ENCODE measurements at places on chromosomes 6 and 20. TPM values are rescaled to one million over a fixed set of nuclear protein-coding genes. Genes with fewer than 3 reads are reported as not detected.

Gene DPPA5
- not detected for total RNA-seq

Gene LY6G6C
- 0.35 TPM for total RNA-seq

DNA sequence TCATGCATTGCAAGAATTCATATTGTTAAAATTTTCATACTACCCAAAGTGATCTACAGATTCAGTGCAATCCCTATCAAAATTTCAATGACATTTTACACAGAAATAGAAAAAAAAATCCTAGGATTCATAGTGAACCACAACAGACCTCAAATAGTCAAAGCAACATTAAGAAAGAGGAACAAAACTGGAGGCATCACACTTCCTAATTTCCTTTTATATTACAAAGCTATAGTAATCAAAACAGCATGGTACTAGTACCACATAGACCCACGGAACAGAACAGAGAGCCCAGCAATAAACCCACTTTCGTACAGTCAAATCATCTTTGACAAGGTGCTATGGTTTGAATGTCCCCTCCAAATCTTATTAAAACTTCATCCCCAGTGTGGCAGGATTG is 39.7 kb downstream of the NTSR1 start:
- DNase-seq, result no peak

DNA sequence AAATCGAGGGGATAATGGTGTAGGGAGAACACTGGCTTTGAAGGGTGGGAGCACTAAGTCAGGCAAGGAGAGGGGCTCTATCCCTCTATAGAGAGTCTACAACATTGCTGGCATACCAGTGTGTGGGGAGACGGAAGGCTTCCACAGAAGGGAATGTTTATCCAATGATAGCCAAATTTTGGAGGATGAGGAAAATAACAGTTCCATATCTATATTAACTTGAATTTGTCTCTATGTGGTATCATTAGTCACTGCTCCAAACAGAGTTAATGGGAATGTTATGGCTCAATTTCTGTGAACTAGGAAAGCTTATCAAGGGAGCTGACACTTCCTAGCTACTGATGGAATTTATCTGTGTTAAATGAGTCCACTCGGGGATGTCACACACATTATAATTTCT is 208.9 kb upstream of the PHACTR1 start:
- DNase-seq, result no peak

GRCh38 chr6:28117386-28118050 is 6.9 kb upstream of the ZSCAN16 start:
- no peak for DNase-seq

- DNase-seq, result no peak
These were observed 15.1 kb upstream of the NTSR1 start for GRCh38 chr20:62693524-62693922.
